Cardiac septum (tissue), 1 donor: ENCODE measurements at places on chromosomes 13 and 19. TPM values are rescaled to one million over a fixed set of nuclear protein-coding genes. Genes with fewer than 3 reads are reported as not detected.

The CGB1 gene
- not detected for total RNA-seq

The NFILZ gene
- not detected for total RNA-seq

The TGFBR3L gene
- total RNA-seq = 3.0 TPM

The GPC6 gene
- total RNA-seq = 1.4 TPM

The C19orf25 gene
- total RNA-seq = 16.9 TPM

The ZNF723 gene
- not detected for total RNA-seq

The CADM4 gene
- 5.7 TPM for total RNA-seq

The CBY2 gene
- total RNA-seq = not detected

The GIPC3 gene
- 1.3 TPM for total RNA-seq

The SHC2 gene
- 16.8 TPM for total RNA-seq

The RAB4B gene
- total RNA-seq = 16.9 TPM

The CEACAM21 gene
- 0.27 TPM for total RNA-seq

The OR7A5 gene
- not detected for total RNA-seq

The PPP6R1 gene
- 43.0 TPM for total RNA-seq

The ZNF558 gene
- 11.7 TPM for total RNA-seq

The TMEM238 gene
- 0.65 TPM for total RNA-seq

The COMMD6 gene
- total RNA-seq = 127 TPM

The COPE gene
- total RNA-seq = 133 TPM

The ACP7 gene
- not detected for total RNA-seq

The C19orf38 gene
- total RNA-seq = 0.32 TPM

The CCNA1 gene
- total RNA-seq = 2.0 TPM
